ENCODE measurements at places on chromosomes 1 and 21.
A peak's percentile ranks its signal among the peaks of the same experiment; 100 is the strongest.

DNA sequence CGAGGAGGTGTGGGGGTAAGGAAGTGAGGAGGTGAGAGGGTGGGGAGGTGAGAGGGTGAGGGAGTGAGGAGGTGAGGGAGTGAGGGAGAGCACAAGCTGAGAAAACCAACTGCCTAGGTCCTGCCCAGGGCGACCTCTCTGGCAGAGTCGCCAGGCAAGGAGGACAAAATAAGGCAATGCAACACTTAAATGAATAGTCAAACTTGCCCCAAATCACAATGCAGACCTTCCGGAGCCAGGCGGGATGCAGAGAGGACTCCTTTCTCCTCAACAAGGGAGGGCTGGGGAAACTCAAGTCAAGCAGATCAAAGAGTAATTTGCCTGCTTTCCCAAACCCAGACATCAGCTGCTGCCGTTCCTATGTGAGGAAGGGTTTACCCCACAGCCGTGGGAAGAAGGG lies 86.0 kb downstream of the CCDC185 start:
- DNase-seq: no peak

DNA sequence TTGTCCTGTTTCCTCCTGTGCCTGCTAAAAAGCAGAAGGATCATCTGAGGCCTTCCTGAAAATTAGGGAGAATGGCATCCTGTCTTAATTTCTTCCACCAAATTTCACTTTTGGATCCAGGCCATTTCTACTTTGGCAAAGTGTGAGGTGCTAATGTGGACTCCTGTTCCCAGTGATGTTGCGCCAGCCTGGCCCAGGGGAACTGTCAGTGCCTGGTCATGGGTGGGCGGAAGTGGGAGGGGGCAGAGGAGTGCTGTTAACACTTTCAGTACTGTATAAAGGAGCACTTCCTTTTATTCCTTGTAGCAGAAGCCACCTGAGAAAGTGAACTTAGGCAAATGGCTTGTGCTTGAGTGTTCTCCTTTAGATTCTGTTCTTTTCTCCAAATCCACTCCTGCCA lies 19.9 kb downstream of the ELAPOR1 start:
- no peak for DNase-seq

- DNase-seq: peak; percentile 85
Measured at GRCh38 chr1:43285269-43285990, at the start of gene C1orf210. TSS of gene C1orf210 (minus strand) at chr1:43285581. CDS start at chr1:43283270, 2,311 bp downstream.

DNA sequence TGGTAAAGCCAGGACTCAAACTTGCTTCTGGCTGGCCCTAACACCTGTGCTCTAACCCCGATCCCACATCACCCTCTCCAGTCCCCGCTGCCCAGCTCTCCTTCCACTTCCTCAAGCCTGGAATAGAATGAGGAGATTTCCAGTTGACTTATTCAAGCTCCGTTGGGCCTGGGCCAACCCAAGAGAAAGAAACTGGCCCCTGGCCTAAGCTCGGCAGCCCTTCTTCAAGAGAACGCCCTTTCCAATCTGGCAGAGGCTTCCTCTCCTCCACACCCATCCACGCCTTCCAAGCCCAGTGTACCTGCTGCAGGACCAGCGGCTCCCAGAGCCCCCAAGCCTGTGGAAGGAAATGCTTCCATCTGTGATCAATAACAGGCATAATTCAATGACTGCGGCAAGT lies 51.9 kb downstream of the LRRN2 start:
- DNase-seq: no peak

DNA sequence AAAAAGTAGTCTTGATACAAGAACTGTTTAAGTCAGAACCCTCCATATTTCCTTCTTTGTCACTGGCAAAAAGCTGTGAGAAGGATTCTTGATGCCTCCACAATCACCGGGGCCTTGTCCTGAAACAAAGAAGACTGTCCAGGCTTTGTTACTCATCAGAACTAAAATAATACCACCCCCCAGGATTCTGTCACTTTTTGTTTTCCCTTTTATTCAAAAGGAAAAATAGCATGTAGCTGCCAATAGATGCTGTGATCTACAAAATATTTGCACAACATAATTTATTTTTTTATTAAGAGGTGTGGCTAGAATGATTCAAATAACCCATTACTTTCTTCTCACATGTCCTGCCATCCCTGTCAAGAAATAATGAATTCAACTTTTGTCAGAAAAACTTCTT lies 173.7 kb downstream of the LYPLAL1 start:
- DNase-seq: no peak

GRCh38 chr1:190183588-190183987 lies 294.1 kb downstream of the BRINP3 start:
- no peak for DNase-seq

- peak; percentile 97 for DNase-seq
Measured at GRCh38 chr1:206503591-206504362, 3.6 kb upstream of the RASSF5 start.

DNA sequence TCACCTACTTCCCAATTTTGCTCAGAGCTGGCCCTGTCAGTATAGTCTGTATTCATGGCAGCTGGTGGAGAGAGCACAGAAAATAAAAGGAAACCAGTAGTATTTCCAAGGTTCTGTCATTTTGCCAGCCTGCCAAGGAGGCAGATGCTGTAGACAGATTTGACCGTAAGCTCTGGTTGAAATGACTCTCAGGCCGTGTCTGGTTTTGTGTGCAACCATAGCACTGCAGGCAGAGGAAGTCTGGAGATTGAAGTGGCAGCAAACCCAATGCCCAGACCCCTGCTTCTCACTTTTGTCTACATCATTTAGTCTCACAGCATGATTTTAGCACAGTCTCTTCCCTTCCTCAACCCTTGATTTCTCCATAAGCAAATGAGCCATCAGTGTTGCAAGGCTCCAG lies 291.7 kb downstream of the PAPPA2 start:
- no peak for DNase-seq

GRCh38 chr1:232196042-232196441 lies 433.9 kb downstream of the SIPA1L2 start:
- peak; percentile 44 for DNase-seq

- peak; percentile 77 for DNase-seq
Measured at GRCh38 chr1:64171797-64172281, 31.6 kb upstream of the UBE2U start.

DNA sequence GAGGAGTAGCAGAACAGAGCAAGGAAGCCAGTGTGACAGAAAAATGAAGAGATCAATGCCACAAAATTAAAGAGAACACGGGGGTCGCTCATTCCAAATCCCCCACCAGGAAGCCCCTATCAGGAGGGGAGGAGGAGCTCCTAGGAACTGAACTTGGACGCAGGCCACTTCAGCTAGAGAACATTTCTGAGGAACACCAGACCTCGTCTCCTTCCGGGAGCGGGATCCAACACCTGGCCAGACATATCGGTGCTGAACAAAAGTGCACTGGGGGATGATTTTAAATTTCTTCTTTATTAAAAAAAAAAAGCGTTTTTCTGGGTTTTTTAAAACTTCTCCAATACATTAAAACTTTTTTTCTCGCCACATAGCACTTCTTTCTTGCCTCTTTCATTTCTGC lies 40.8 kb downstream of the OLFML2B start:
- no peak for DNase-seq

- no peak for DNase-seq
Measured at GRCh38 chr1:94038511-94038910, 82.4 kb downstream of the ABCA4 start.

DNA sequence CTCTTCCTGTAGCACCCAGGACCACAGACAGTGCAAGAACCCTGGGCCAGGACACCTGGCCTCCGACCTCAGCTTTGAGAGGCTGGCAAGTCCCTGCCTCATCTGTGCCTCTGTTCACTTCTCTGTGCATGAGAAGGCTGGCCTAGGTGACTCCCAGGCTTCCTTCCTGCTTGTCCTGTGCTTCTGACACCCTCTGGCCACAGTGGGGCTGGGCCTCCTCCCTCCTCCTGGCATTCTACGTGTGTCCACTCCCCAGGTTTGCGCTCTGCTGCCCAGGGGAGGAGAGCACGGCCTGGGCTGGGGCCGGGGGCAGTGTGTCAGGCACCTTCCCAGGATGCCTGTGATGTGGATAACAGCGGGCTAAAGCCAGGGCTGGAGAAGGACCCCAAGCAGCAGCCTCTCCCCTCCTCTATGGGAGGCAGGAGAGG lies 30.3 kb upstream of the PKP1 start:
- no peak for DNase-seq

DNA sequence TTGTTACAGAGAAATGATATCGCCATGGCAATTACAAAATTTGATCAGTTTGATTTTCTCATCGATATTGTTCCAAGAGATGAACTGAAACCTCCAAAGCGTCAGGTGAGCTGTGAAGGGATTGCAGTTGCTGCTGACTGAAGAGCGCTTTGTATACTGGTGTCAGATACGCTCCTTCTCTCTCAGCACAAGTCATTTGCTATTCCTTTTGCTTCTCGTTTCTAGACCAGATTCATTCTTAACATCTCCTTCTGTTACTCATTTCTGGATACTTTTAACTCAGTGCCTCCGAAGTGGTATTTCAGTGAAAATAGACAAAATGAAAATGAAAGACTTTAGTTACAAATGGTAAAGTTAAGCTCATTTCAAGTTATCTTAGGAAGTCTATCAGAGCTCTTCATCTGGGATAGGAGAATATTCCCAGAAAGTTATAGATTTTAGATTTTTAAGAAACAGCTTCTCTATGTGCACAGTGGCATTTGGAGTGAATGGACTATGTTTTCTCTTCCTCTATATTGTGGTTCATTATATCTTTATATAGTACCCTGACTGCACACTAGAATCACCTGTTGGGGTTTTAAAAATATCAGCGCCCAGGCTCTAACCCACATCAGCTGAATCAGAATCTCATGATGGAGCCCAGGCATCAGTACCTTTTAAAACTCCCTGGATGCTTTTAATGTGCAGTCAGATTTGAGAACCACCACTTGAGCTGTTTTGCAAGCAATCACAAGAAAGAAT lies 30.3 kb upstream of the KCNQ4 start:
- no peak for DNase-seq

- DNase-seq: no peak
Measured at GRCh38 chr1:59266927-59267293, 30.0 kb upstream of the FGGY start.

DNA sequence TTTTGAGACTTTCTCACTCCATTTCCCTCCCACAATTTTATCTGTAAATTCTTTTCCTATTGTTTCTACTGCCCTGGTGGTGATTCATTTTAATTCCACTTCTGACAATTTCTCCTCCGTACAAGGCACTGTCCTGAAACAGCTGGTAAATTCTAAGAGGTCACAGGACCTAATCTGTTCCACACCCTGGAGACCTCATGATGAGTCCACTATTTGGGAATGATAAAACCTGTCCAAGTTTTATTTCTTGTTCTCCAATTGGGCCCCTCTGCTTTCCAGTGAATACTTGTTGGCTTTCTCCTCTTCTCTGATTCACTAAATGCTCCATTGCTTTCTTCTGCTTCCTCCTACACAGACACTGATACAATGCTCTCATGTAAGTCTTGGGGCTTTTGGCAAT lies 343.1 kb upstream of the DUSP10 start:
- DNase-seq: peak; percentile 4

- no peak for DNase-seq
Measured at GRCh38 chr1:66552287-66552686, 18.3 kb downstream of the SGIP1 start.

GRCh38 chr1:9451081-9451480 lies 88.2 kb upstream of the SLC25A33 start:
- no peak for DNase-seq

GRCh38 chr1:24990136-24990535 lies 60.1 kb upstream of the RUNX3 start:
- no peak for DNase-seq

DNA sequence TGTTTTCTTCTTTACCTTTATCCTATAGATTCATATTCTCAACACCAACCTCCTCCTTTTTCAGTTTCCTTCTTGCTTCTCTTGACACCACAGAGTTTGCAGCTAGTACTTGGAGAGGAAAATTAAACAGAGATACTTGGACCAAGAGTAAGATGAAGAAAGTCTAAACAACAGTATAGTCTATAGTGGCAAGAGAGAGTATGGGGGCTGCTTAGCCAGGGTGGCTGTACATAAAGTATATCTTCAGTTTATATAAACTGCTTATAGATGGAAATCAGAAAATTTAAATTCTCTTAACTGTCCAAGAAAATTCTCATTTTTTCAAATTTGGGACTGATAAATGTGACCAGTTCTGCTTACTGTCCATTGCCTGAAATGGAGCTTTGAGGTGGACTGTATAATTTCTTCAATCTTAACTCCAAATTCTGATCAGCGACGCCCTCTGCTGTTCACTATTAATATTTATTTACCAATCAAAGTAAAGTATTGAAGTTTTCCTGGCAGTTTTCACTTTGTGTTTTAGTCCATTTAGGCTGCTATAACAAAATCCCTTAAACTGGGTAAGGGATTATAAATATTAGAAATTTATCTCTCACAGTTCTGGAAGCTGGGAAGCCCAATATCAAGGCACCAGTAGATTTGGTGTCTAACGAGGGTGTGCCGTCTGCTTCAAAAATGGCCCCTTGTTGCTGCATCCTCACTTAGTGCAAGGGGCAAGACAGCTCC lies 14.8 kb upstream of the METTL18 start:
- DNase-seq: peak; percentile 37

DNA sequence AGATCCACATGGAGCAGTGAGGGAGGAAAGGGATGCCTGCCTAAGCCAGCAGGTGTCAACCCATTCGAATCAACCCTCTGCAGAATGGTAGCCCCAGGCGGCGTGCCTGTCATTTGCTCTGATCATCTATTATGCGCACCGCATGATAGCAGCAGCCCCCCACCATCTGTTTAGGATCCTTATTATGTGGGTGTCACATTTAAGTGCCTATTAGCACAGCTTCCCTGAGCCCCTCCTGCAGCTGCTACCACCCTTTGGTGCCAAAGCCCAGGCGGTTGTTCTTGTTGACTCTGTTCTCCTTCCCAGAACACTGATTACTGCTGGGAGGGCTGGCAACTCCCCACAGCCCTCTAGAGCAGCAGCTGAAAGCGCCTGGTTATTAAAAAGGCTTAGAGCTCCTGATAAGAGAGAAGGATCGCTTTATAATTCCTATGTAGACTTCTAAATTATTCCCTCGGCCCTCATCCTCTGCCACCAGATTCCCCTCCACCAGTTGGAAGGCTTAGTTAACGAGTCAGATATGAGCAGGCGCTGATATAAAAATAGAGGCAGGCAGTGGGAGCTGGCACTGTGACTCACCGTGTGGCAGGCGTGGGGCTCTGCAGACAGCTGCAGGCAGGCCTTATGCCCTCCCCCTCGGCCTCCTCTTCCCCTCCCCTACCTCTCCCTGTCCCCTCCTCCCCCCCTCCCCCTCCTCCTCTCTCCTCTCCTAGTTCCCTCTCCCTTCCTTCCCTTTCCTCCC lies 23.0 kb downstream of the ACTA1 start:
- peak; percentile 65 for DNase-seq

- DNase-seq: no peak
Measured at GRCh38 chr1:170340308-170340707, 191.7 kb upstream of the GORAB start.

GRCh38 chr1:83964153-83964552 lies 34.8 kb downstream of the TTLL7 start:
- no peak for DNase-seq
